ENCODE measurements at places on chromosomes 1 and 21.
A peak's percentile ranks its signal among the peaks of the same experiment; 100 is the strongest.

GRCh38 chr21:46639489-46640386 is 4.3 kb downstream of the PRMT2 start:
- peak; percentile 51 for DNase-seq

DNA sequence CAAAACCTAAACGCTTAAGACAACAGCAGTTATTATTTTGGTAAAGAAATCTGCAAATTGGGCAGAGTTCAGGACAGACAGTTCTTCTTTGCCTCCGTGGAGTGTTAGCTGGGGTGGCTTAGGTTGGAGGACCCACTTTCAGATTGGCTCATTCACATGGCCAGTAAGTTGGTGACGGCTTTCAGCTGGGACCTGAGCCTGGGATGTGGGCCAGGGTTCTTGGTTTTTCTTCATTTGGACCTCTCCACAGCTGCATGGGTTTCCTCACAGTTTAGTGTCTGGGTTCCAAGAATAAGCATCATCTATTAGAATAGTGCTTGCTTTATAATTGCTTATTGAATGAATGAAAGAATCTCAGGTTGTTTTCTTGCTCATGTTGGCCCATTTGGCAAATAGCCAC is 72.2 kb downstream of the ATF6 start:
- DNase-seq, result peak; percentile 21

DNA sequence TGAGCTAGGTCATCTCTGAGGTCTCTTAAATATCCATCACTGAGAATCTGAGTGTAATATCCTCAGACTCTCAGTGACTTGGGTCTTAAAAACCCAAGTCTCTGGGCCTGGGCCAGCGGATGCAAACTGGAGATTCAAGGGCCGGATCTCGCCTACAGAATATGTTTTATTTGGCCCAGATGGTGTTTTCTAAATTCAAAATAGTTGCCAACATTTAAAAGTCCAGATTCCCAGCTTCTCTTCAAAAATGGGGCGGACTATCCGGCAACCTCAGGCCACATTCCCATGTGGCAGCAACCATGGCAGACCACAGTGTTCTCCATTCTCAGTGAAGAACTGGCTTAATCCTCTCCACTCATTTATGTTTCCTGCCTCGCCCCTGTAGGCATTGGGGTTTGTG is 12.7 kb upstream of the HEYL start:
- no peak for DNase-seq

DNA sequence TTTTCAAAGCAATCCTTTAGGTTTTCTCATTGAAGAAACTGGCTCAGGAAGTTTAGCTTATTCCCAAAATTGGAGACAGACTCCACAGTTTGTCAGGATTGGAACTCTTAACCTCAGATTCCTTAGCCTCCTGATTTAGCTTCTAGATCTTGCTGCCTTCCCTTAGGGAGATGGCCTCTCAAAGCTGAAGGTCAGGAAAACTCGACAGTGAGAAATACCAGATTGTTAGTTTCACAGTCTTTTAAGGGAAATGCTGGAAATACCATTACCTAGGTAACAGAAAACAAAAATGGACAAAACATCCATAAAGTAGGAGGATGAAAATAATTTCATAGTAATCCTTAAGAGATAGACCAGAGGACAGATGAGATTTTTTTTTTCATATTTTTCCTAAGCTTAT is 7.8 kb downstream of the RASAL2 start:
- peak; percentile 29 for DNase-seq

DNA sequence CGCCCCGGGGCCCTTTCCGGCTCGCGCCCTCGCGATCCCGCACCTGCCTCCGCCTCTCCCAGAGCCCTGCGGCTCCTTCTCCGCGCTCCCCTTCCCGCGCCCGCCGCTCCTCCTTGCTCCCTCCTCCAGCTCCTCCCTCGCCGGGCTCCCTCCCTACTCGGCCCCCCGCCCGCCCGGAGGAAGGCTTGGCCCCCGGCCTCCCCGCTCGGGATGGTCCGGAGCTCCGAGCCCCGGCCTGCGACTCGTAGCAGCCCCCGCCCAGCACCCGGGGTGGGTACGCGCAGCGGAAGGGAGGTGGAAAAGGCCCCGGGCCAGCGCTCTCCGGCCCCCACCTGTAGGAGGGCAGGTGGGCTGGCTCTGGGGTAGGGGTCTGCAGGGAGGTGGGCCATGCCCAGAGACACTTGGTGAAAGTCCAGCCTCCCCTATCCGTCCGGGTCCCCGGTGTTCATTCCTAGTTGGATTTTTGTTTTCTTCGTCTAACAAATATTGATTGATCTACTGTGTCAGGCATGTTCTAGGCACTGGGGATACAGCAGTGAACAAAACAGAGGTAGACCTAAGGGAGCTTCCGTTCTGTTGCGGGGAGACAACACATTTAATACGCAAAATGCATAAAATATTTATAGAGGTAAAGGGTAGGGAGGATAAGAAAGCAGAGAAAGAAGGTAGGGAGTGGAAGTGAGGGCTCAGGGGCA is at the start of gene HTR1D:
Gene HTR1D, minus strand, starts transcription at position 82 of the 695 bp plus-strand sequence. CDS start 23,283 bp downstream, outside the sequence.
- DNase-seq, result no peak

GRCh38 chr1:37634244-37634991 is at the start of gene RSPO1:
RSPO1 (minus strand) TSS chr1:37634892; CDS start chr1:37629661, 5,231 bp downstream.
- peak; percentile 73 for DNase-seq

- no peak for DNase-seq
These were observed 91.9 kb downstream of the IGSF21 start for GRCh38 chr1:18199462-18199861.

DNA sequence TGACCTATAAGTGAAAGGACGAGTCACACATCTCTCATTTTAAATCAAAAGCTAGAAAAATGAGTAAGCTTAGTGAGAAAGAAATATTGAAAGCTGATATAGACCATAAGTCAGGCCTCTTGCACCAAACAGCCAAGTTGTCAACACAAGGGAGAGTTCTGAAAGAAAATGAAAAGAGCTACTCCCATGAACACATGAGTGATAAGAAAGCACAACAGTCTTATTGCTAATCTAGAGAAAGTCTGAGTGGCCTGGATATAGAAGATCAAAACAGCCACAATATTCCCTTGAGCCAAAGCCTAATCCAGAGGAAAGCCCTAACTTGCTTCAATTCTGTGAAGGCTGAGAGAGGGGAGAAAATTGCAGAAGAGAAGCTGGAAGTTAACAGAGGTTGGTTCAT is 175.0 kb downstream of the SMYD3 start:
- DNase-seq, result no peak

DNA sequence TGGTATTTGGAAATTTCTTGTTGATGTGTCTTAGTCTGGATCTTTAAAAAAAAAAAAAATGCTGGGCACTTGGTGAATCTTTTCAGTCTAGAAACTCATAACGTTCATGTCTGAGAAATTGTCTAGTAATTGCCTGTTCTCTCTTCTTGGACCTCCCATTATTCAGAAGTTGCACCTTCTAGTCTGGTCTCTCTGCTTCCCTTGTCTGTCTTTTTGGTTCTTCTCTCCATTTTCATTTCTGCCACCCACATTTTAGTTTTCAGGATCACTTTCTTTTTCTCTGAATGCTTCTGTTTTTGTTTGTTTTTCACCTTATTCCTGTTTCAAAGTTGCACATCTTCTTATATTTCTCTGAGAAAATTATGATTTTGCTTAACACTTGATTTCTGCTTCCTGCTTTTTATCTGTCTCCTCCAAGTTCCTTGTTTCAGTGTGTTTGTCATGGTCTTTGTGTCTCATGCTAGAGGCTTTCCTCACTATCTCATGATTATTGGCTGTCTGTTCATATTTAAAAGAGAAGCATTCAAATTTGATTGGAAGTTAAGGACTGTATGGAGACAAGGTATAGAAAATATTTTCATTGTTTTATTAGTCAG is 21.3 kb downstream of the BACE2 start:
- no peak for DNase-seq

DNA sequence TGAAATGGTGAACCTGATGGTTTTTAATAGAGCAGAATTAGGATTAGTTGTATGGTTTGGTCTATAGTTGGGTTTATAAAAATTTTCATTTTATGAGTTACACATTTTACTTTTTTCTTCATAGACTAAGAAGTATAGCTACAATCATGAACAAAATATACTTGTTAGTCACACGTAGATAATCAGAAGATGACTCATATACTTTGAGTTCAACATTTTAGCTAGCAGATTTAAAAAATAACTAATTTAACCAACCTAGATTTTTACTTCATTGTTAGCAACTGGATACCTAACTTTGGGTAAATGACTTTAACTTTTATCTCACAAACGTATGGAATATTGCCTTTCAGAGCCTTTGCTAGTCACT is 27.9 kb downstream of the MORC3 start:
- no peak for DNase-seq

GRCh38 chr1:170680428-170680827 is 16.5 kb downstream of the PRRX1 start:
- DNase-seq, result no peak

DNA sequence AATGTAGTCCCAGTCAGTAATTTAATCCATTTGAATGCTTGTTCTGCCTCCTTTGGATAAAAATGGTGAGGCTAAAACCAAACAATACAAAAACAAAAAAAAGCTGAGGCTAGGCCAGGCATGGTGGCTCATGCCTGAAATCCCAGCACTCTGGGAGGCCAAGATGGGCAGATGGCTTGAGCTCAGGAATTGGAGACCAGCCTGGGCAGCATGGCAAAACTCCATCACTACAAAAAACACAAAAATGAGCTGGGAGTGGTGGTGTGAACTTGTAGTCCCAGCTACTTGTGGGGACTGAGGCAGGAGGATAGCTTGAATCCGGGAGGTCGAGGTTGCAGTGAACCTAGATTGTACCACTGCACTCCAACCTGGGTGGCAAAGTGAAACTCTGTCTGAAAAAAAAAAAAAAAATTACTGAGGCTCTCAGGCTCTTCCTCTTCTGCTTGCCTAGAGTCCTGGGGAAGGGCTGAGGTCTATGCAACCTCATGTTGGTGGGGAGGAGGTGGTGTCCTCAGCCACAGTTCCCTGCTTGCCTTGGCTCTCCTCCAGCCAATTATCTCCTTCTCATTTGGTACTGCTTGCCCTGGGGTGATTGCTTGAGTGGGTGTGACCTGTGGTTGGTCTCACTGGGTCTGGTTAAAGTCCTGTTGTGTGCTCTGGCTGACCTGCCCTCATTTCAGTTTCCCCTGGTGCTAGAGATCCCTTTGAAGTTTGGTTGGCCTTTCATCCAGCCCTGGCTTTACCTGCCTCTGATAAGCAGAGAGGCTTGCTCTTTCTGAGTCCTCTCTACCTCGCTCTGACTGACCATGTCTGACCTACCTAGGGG is 20.9 kb downstream of the S1PR1 start:
- DNase-seq, result peak; percentile 6

DNA sequence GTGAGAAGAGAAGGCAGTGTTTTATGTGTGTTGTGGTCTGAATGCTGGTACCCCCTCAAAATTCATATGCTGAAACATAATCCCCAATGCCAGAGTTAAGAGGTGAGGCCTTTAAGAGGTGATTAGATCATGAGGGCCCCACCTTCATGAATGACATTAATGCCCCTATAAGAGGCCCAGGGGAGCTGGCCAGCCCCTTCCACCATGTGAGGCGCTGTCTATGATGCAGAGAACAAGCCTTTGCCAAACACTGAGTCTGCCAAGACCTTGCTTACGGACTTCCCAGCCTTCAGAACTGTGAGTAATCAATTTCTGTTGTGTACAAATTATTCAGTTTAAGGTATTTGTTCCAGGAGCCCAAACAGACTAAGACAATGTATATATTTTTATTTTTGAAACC is 20.2 kb downstream of the CAPZB start:
- no peak for DNase-seq

DNA sequence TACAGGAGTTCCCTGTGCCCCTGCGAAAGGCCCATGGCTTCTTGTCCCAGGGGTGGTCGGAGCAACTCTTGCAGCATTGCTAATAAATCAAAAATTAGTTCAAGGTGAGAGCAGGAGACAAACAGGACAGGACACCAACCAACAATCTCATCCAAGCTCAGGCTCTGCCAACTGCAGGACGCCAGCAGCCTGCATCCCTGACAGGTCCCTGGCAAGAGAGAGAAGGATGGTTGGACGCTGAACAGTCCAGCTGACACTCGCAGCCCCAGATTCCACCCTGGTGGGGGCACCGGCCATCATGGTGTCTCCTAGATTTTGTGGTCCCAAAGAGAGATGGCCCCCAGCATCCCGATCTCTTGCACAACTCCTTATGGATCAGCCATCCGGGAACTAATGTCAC is 142.1 kb upstream of the VAMP3 start:
- no peak for DNase-seq

- DNase-seq, result no peak
These were observed 1.8 kb downstream of the LAMB3 start for GRCh38 chr1:209650454-209650853.

- peak; percentile 52 for DNase-seq
These were observed 132.9 kb upstream of the WNT4 start for GRCh38 chr1:22275626-22276395.

- no peak for DNase-seq
These were observed 1.9 kb downstream of the CTSE start for GRCh38 chr1:206021626-206022365.

DNA sequence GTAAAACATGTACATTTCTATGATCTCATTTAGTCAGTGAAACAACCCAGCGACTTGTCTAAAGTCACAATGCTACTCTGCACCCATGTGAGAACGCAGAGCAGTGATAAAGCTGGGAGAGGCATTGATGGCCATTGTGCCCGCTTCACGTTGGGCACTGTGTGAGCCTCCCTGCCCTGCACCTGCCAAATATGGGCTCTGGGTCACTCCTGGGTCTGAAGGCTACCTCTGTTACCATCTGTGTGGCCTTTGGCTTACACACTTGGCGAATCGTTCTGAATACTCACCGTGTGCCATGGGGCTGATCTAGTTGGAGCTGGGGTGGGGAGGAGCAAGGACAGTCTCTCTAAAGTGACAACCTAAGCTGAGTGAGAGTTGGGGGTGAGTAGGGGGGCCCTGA is 29.9 kb downstream of the PCSK9 start:
- no peak for DNase-seq

DNA sequence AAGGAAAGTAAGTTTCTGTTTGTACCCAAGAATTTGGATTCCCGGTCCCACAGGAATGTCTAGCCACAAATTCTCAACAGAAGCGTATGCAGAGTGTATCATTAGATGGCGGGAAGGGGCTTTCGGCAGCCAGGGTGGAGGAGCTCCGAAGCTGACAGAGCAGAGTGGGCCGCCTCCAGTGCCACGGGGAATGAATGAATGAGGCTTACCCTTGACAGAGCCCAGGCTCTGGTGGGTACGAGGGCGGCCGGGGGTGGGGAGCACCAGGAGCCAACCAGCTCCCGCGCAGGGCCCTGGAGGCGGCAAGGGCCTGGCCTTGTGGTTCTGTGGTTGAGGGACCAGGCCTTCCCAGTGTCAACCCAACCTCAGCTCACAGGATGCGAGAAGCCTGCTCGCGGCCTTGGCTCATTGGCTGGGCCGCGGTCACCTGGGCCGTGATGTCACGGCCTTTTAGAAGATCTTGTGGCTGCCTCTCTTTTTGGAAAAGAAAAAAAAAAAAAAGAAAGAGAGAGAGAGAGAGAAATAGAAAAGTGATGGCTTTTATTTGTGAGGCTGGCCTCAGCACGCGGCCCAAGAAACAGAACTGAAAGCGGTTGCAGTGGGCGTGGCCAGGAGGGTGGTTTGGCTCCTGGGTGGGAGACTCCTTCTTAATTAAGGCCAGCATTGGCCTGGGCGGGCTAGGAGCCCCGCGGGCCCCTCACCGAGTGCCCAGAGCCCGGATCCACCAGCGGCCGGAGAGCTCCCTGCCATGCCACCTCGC is 34.9 kb upstream of the RUNX3 start:
- no peak for DNase-seq

Measured in lung (tissue), 17 donors.